ENCODE measurements at places on chromosomes 5 and 9.

DNA sequence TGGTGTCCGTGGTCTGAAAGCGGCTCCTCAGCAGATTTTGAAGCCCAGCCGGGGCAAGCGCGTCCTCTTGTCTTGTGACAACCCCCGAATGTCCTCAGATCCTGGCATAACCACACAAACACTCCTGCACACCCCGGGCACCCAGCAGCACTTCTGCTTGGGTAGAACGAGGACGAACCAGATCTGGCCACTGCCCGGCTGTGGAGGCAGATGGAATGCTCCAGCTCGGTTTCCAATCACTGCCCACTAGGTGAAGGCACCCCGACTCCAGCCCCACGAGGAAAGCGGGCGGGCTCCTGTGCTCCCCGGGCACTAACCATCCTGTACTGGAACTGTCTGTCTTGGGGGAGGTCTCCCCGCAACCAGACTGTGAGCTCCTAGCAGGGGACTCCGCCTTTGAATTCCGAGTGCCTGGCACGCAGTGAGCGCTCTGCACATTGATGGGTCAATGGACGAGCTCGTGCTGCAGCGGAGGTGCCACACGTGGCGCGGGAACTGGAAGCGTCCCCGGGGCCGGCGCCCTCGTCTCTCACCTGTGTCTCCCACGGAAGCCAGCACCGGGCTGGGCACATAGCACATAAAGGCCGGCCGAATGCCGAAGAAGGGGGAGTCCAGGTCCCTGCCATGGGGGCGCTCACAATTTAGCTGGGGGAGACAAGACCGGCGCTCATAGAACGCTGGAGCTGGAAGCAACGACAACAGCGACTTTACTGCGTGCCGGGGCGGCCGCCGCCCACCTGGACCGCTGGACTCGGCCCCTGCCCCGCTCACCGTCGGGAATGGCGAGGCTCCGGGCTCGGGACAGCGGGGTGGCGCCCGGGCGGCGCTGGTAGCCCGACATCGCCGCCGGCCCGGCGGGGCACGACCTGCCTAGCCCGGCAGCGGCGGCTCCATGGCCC lies 608 bp downstream of the ENTR1 start:
- DNase-seq = peak; percentile 69

GRCh38 chr9:126635661-126636439 lies 22.1 kb downstream of the LMX1B start:
- DNase-seq = no peak

- no peak for DNase-seq
Measured at GRCh38 chr9:114223564-114224246, 68.4 kb downstream of the COL27A1 start.

DNA sequence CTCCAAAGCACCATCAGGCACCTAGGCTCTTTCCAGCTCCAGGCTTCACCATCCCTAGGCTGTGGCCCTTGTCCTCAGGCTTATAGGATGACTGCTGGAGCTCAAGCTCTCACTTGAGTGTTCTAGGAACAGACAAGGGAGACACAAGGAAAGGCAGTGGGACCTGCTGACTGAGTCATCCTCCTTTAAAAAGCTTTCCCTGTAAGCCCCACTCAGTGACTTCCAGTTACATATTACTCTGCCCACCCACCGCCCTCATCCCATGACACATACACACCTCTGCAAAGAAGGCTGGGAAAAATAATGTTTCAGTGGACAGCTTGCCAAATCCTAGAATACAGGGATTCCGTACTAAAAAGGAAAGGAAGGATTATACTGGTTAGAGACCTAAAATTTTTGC lies 154.2 kb upstream of the ZNF366 start:
- DNase-seq = no peak

- DNase-seq = no peak
Measured at GRCh38 chr9:130182381-130182909, 10.2 kb downstream of the NCS1 start.
